ENCODE measurements at places on chromosomes 3 and 15.

DNA sequence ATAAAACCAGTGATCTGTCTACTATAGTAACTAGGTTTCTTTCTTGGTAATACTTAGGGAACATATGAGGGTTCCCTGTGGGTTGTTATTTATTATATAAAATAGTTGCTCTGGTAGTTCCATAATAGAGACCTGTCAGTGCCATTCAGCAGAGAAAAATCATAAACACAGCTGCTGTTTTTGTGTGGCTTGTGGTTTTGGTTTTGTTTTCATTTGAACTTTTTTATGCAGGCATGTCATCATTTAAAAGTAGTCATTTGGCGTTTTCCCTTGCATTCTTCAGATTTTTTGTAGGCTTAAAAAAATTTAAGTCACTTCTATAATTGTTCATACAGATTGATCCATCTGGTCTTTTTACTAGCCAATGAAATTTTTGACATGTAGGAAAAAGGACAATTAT lies 47.9 kb downstream of the PIK3CA start:
- peak; percentile 70 for DNase-seq

DNA sequence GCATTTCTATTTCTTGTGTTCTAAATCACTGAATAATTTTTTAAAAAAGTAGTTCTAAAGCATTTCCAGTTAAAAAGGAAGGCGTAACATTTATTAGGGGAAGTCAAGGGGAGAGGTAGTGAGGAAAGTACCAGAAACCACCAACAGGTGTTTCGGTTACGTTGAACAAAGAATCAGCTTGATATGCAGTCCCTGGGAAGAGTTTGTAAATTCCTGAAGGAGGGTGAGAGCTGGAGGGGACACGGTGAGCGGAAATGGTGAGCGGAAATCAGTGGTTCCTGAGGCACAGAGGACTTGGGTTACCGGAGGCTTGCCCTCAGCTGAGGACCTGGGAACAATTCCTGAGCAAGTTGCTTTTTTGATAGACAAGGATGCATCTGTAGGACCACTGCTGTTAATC lies 17.8 kb downstream of the MAP2K1 start:
- no peak for DNase-seq

- peak; percentile 10 for DNase-seq
Measured at GRCh38 chr3:168693870-168694269, 598.1 kb upstream of the GOLIM4 start.

- no peak for DNase-seq
Measured at GRCh38 chr3:53384465-53385423, 37.4 kb upstream of the DCP1A start.

GRCh38 chr3:77489216-77489615 lies 449.3 kb downstream of the ROBO2 start:
- no peak for DNase-seq

DNA sequence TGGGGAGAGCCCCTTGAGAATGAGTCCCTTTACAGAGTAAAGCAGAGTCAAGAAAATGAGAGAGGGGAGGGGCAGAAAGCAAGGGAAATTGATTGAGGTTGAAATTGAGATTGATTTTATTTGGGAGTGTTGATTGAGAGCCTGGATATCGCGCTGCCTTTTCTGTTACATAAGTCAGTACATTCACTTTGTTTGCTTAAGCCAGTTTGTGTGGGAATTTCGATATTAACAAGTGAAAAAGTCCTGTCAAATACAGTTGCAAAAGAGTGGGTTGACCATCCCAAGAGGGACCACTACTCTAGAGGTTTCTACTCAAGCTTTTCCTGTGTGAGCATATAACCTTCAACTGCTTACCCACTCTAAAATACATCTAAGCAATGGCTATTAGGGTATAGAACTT lies 331.4 kb upstream of the AZI2 start:
- no peak for DNase-seq

GRCh38 chr3:11603628-11604027 lies 40.1 kb downstream of the VGLL4 start:
- DNase-seq, result peak; percentile 56

- DNase-seq, result no peak
Measured at GRCh38 chr15:73366766-73367623, 1.8 kb downstream of the HCN4 start.

GRCh38 chr3:6807967-6808588 lies 52.8 kb upstream of the GRM7 start:
- no peak for DNase-seq

GRCh38 chr3:5304789-5305683 lies 117.5 kb downstream of the EDEM1 start:
- DNase-seq, result no peak

GRCh38 chr3:170180079-170180907 lies 1.2 kb downstream of the PHC3 start:
- DNase-seq, result no peak

DNA sequence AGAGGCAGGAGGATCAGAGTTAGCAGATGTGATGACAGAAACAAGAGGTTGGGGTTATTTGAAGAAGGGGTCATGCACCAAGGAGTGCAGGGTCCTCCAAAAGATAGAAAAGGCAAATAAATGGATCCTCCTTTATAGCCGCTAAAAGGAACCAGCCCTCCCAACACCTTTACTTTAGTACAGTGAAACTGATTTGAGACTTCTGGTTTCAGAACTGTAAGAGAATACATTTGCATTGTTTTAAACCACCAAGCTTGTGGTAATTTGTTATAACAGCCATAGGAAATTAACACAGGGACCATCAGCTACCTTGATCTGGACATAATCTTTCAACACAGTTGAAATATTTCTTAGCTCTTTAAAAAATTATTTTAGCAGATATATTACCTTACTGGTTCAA lies 166.6 kb downstream of the TIGIT start:
- no peak for DNase-seq

DNA sequence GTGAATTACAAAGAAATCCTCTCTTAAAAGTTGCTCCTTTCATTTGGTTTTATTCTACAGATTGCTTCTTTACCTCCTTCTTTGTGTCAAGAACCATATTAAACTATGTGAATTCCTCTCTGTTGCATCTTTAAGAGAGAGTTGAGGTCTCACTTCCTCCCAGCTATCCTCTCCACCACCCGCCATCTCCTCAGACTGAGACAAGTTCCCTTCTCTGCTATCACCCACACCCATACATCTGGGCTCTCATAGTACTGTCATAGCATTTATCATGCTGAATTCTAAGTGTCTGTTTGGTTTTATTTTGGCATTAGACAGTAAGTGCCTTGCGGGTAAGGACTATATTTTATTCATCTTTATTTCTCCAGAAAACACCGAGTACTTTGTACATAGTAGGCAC lies 54.2 kb downstream of the B3GALNT1 start:
- DNase-seq, result no peak

- DNase-seq, result no peak
Measured at GRCh38 chr3:5677555-5677954, 490.0 kb downstream of the EDEM1 start.

DNA sequence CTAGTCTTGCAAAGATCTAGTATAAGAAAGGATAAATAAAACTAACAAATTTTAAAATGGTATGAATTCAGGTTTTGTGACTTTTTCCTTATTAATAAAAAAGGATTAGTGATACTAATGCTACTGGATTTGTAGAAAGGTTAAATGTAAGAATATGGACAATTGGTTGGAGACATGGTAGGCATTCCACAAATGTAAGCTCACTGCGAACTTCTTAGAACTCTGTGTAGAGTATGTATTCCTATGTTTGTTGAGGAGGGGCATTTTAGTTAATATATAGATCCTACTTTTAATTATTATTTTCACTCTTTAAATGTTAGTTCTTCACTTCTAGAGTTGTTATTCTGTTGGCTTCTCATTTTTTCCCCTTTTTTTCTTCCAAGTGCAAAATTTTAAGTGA lies 414.3 kb downstream of the RBMS3 start:
- no peak for DNase-seq

GRCh38 chr3:55198554-55198953 lies 270.7 kb upstream of the LRTM1 start:
- no peak for DNase-seq

DNA sequence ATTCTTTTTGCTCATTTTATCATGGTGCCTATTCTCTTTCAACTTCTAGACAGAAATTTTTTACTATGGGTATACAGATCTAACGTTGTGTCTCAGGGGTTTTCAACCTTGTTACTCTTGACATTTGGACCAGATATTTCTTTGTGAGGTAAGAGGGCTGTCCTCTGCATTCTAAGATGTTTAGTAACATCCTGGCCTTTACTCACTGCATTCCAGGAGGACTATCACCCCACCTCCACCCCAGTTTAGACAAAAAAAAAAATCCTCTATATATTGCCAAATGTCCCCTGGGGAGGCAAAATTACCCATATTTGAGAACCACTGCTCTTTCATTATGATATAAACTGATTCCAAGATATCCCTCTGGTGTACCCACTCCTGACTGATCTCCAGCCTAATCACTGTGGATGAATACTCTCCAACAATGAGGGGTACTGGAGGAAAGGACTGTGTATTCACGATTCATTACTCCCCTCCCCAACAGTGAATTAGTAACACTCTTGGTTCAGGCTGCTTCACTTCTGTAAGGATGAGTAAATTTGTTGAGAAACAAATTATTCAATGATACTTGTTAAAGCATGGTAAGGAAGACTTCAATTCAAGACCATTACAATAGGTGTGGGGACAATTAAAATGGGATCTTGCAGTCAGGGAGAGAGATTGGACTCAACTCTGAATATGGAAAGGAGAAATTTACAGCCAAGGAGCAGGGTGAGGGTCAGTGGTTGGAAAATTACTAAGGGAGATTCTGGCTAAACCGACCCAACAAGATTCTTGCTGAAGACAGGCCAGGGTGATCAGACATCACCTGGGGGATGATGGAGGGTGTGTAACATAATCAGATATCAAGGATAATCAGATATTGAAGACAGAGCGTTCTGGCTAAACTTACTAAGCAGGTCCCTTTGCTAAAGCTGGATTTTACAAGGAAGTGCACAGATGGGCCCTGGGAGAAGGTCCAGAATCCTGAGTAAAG lies 123.8 kb upstream of the DAZL start:
- DNase-seq, result no peak

DNA sequence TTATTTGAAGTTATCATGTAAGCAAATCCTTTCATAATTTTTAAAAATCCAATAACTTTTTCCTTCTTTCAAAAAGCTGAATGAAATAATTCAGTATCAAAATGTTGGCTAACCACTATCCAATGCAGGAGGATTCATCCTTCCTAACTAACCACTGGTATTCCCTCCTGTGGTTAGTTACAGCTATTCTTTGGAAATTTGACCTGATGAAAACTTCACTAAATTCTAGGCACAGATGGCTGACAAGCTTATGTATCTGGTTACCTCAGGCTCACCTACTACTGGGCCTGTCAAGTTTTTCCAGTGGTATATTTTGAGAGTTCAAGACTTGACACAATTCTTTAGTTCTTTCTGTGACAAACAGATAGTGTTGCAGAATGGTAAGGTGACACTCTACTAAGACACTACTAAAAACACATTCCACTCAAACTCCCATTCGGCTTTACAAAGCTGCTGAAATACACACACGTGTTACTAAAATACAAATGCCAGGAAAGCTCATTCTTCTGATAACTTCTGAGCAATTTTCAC lies 15.8 kb downstream of the NPTN start:
- peak; percentile 27 for DNase-seq

GRCh38 chr3:128590948-128591347 lies 59.7 kb downstream of the RPN1 start:
- DNase-seq, result no peak

DNA sequence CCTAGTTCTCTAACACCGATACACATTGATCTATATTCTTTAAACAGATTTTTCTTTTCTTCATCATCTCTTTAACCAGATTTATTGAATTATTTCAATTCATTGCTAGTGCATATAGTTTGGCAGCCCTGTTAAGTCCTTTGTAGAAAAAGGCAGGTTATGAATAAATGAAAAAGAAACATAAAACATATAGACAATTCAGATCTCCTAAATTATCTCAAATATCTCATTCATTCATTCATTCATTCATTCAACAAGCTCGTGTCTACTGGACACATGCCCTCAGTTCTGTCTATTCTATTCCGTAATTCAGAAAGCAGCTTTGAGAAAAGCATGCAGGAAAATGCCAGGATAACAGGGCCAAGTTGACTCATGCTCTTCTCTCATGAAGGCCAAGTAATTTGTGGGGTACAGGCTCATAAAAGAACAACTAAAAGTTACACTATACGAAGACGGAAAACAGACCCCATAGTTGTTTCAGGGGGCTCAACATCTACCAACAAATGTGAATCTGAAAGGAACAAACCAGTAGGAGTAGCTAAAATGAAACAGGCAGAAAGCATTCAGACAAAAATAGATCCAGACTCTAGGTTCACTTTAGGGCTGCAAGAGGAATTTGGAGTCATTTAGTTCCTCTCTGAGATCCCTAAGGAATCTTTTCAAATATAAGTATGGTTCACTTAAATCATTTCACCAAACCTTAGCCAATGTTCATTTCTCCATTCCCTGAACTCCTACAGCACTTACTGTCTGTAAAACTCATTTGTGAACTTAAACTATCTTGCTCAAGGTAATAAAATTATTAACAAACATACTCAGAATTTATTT lies 7.5 kb downstream of the ZNF148 start:
- DNase-seq, result no peak

DNA sequence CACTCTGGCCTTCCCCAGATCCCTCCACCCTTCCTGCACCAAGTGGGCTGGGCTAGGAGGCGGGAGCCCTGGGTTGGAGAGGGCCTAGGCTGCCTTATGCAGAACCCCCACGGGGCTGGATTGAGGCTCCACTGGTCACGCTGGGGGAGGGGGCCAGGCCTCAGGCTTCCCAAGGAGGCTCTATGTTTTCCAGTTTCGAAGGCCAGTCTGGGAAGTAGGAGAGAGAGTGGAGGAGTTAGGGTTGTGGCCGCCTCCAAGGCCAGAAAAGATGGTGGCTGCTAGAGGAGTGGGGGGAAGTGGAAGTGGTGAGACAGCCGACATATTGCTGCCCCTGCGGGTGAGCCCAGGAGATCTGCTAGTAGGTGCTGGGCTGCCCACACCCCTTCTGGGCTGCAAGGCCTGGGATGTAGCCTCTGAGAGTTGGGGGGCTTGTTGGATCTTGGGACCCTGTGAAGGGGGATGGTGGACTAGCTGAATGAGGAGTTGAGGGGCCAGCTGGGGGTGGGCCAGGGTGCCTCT lies 1.2 kb downstream of the GNAI2 start:
- no peak for DNase-seq

DNA sequence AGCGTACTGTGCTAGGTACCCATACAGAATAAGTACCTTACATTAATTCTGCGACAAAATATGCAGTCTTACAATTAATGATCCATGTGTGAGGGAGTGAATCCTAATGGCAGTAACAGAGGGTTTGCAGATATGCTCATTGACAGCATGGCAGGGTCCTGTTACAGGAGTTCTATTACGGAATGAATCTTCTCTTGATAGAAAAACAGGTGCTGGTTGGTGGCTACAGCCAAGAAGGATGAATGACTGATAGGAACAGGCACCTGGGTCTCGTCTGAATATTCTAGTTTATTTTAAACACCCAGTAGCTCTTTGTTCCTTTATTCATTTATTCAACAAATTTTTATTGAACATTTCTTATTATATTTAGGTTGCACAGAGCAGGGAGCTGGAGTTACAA lies 22.8 kb downstream of the PGBD4 start:
- DNase-seq, result no peak

- DNase-seq, result peak; percentile 27
Measured at GRCh38 chr15:32909431-32909830, 191.6 kb downstream of the GREM1 start.

Measured in brain pericyte (primary cell).